ENCODE measurements at places on chromosomes 16 and 17.

GRCh38 chr16:27444470-27444869 is 42.5 kb downstream of the IL21R start:
- no peak for DNase-seq

GRCh38 chr16:27199736-27200135 is 3.6 kb upstream of the KDM8 start:
- no peak for DNase-seq

GRCh38 chr16:89116341-89117226 is 22.9 kb downstream of the ACSF3 start:
- DNase-seq, result no peak

- DNase-seq, result no peak
Measured at GRCh38 chr17:67469208-67469980, 92.3 kb downstream of the PITPNC1 start.

DNA sequence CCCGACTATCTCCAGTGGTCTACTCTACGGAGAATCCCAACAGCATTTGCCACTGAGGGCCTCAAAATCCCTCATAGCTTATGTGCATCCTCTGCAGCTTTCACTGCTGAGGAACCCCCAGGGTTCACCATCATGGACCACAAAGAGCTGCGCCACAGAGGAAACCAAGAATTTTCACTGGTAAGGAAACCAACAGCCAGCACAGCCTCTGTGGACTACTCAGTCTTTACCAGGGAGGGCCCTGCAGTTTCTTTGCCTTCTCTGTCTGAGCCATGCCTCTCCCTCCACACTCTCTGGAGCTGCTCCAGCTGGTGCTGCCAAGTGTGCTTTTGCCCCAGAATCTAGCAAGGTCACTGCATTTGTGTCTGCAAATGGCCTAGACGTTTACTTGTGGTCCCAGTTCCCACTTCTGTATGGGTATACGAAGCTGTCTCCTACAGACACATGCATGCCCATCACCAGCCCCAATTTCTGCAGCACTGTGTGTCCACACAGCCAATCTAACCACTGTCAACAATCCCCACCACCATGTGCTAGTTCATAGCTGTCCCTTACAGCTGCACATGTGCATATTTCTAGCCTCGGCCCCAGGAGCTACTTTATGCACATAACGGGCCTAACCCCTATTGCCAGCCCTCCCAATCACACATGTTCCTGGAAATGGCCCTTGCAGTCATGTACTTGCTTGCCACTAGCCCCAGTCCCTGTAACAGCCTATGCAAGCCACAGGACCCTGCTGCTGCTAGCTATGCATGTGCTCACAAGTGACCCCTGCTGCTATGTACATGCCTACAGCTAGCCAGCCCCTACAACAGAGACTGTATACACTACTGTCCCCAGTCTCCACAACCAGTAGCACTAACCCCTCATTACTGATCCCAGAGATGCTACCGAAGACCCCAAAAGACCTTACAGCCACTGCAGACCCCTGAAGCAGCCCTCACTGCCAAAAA is 1437.4 kb downstream of the CDH11 start:
- no peak for DNase-seq

- DNase-seq, result no peak
Measured at GRCh38 chr16:19808061-19808641, 76.5 kb downstream of the GPRC5B start.

- no peak for DNase-seq
Measured at GRCh38 chr16:76670125-76670857, 393.1 kb downstream of the CNTNAP4 start.

DNA sequence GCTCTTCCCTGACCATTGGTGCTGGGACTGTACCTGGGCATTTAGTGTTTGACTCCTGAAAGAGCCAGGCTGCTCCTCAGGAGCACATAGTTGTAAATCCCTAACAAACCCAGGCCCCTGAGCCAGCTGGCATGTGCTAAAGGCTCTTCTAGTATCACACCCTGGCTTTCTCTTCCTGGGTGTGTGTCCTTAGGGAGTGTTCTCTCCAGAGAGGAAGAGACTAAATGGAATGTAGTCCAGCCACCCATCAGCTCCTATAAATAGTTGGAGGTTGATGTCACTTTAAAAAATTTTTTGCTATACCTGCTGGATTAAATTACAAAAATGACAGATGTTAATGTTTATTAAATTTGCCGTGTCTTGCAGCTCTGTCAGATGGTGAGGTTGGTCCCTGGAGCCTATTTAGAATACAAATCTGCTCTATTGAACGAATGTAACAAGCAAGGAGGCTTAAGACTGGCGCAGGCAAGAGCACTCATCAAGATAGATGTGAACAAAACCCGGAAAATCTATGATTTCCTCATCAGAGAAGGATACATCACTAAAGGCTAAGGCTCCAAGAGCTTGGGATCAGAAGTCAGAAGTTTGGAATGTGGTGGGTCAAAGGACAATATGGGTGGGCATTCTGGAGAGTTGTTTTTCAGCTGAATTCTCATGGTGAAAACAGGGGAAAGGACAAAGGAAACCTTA is 13.1 kb upstream of the DUSP14 start:
- DNase-seq, result no peak

DNA sequence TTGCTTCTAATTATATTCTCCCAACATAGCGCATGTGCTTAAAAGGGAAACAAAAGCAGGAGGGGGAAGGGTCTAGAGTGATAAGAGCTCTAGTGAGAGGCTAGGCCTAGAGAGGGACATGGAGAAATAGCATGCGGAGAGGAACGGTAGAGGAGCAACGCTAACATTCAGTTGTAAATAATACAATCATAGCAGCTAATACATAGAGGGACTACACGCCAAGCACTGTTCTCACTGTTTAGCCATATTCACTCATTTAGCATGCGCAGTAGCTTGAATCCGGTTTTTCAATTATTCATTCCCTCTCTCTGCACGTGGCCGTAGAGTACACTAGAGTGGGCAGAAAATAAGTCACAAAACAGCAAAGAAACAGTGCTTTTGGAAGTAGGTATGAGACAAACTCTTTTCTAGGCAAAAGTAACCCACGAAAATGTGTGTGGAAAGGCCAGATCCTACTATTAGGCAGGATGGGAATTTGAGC is 1.7 kb upstream of the ALOX12 start:
- no peak for DNase-seq

GRCh38 chr17:40174514-40174913 is 2.8 kb upstream of the RAPGEFL1 start:
- DNase-seq, result no peak

DNA sequence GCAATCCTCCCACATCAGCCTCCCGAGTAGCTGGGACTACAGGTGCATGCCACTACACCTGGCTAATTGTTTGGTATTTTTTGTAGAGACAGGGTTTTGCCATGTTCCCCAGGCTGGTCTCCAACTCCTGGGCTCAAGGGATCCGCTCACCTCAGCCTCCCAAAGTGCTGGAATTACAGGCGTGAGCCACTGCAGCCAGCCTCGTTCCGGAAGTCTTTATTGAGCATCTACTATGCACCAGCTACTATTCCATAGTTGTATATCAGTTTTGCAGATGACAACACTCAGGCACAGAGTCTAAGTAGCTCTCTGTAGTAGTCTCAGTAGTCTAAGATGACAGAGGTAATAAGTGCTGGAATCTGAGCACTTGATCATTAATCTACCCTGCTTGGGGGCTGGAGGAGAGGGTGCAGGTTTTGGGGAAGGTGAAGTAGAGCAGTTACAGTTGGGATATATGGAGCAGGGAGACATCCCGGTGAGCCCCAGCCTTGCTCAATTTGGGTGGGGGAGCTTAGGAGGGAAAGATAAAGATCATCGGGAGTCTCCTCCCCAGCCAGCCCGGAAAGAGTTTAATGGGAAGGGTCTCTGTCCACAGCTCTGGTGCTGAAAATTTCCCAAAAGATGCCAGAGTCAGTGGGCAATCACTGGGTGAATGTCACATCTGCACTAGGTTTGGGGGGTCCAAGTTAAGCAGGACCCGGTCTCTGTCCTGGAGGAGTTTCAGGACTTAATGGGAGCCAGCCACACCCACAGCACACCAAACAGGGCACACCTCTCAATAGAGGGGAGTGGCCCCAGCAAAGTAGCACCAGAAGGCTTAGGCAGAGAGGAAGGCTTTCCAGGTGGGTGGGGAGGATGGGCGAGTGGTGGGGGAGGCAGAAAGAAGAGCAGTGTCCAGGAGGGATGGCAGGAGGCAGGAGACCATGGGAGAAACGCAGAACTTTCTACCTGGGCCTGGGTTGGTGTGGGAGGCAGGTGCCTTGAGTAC is 1.7 kb downstream of the OTOP3 start:
- DNase-seq, result no peak

- no peak for DNase-seq
Measured at GRCh38 chr17:17505610-17506171, 9.5 kb upstream of the RASD1 start.

DNA sequence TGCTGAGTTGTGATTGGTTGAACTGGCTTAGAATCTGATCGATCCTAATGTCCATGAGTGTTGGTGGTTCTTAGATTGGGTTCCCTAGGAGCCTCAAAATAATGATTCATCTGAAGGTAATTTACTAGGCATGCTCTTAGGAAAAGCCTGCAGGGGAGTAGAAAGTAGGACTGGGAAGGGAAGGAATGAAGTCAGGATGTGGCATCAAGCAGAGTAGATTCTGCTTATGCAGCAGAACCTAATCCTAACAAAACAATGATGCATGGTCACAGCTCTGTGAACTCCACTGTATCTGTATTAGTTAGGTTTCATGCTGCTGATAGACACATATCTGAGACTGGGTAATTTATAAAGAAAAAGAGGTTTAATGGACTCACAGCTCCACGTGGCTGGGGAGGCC is 132.5 kb downstream of the HS3ST2 start:
- DNase-seq, result no peak

GRCh38 chr17:2560658-2561057 is 32.8 kb upstream of the PAFAH1B1 start:
- DNase-seq, result no peak

- DNase-seq, result no peak
Measured at GRCh38 chr16:8989099-8989878, 25.6 kb upstream of the USP7 start.

GRCh38 chr17:66379996-66380395 is 77.6 kb downstream of the PRKCA start:
- no peak for DNase-seq

GRCh38 chr16:15765880-15766279 is 90.9 kb downstream of the MYH11 start:
- DNase-seq, result peak; percentile 11

DNA sequence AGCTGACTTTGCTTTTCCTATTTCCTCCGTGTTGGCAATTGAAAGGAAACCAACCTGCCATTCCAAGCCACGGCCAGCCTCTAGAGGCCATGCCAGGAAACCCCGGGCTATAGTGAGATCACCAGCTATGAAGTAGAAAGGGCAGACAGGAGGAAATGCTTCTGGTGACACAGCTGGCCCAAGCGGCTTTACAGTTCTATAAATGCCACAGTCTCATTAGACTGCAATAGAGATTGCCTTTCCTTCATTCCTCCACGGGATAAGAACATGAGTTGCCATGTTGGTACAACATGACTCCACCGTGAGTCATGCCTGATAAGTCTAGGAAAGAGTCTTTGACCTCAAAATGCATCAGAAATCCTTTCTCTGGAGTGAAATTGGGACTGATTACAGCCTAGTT is 384.9 kb downstream of the GRIN2A start:
- no peak for DNase-seq

GRCh38 chr16:62738666-62739460 is 702.6 kb upstream of the CDH8 start:
- no peak for DNase-seq

DNA sequence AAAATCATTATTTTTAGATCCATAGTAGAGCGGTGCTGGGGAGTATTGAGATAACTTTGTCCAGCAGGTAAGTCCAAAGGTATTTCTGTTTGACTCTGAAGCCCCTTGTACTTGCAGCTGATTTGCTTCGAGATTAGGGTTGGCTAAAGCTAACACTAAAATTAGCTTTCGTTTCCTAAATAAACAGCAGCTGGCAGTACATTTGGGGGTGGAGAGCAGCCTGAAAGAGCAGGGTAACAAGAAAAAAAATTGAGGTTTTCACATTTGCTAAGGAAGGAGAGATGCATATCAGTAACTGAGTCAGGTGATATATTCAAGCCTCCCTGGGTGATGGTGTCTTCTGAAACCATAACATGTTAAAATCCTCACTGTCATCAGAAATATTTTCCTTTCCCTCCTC is 37.4 kb upstream of the TMC5 start:
- no peak for DNase-seq

Measured in thymus (tissue), 14 donors.